ELR (cell line): ENCODE measurements at places on chromosomes 1 and 21.
A peak's percentile ranks its signal among the peaks of the same experiment; 100 is the strongest.

- no peak for DNase-seq
Observed at GRCh38 chr1:34363915-34364314, 187.2 kb downstream of the C1orf94 start.

GRCh38 chr1:88104236-88104635, 579.8 kb upstream of the PKN2 start:
- no peak for DNase-seq

DNA sequence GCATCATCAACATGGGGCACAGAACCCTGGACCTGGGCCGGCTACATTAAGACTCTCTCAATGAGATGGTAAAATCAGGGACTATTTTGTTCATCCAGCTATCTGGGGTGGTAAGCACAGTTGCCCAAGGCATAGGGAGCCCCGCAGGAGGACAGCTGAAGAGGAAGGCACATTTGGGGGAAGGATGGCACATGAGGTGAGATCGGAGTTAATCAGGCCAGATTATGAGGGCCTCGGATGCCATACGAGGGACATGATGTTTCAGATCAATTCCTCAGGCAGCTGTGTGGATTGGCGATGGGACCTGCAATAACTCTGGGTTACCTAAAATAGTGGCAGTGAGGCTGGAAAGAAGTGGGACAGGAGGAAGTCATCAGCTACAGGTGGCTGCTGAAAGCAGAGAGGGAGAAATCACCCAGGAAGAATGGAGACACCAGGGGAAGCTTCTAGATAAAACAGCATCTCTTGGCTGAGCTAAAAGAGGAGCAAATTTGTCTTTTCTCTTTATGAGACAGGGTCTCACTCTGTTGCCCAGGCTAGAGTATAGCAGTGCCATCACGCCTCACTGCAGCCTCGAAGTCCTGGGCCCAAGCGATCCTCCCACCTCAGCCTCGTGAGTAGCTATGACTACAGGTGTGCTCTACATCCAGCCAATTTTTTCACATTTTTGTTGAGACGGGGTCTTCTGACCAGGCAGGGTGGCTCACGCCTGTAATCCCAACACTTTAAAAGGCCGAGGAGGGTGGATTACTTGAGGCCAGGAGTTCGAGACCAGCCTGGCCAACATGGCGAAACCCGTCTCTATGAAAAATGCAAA, 21.1 kb downstream of the TOMM20 start:
- no peak for DNase-seq

GRCh38 chr1:244952940-244953339, 88.6 kb upstream of the HNRNPU start:
- no peak for DNase-seq

DNA sequence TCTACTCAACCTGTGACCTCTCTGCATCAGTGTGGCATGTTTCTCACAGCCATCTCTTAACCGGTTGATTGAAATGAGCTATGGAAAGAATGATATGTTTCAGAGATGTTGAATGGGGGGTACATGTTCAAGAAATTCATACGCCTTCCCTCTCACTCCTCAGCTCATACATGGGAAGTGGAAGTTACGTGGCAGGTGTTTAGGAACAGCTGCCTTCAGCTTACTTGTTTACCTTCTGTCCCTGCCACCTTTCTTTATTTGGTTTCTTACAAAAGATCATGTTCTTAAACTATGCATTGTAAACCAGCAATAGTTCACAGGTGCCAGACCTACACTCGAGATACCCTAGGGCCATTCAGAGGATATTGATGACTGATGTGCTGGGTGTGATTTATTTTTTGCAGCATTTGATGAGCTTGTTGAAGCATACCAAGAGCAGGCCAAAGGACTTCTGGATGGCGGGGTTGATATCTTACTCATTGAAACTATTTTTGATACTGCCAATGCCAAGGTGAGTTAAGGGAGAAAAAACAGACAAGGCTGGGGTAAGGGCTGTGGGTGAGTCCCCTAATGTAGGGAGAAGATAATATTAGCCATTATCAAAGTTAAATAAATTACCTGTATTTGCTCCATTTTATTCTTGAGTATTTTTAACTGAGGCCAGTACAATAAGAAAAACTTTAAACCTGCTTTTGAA, 17.4 kb downstream of the MTR start:
- no peak for DNase-seq

DNA sequence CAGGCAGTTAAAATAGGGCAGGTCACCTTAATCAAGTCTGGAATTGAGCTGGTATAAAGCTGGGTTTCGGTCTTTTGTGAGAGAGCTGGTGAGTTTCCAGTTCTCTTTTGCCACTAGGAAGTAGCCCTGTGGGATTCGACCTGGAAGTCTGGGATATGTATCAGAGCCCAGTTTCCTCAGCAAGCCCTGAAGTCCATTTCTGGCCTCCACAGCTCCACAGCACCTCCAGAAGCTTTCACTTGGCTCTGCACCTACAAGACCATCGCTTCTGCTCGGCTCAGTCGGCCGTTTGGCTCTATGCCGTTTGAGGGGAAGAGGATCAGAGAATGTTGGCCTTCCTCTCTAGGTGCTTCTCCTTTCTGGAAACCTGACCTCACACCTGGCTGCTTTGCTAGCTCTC, 148.0 kb downstream of the GALNT2 start:
- DNase-seq, result peak; percentile 10

GRCh38 chr21:46151261-46151988, 4.0 kb downstream of the FTCD start:
- no peak for DNase-seq

DNA sequence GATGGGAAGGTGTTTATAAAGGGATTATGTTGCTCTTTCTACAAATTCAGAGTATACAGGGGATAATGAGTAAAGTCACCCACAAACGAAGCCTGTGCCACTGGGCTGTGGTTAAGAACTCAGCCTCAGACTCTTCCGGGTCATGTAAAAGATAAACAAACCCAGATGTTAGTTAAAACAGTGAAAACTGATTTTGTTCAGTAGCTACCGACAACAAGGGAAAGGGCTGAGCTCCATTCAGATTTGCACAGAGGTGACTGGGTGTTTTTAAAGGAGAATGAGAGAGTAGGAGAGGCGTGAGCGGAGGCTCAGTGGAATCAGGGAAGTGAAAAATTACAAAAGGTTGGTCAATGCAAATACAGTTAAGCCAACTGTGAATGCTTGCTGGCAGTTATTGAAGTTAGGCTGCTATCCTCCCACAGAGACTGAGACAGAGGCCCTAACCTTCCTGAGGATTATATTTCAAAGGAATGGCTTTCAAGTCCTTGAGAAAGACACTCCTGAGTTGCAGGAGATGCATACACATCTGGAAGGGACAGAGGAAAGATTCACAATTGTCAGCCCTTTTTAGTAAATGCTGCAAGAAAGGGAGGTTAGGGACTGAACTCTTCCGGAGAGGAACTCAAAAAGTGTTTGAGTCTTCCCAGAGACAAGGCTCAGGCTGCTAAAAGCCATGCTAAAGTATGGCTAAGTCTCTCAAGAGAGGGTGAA, 29.9 kb upstream of the SAMD13 start:
- peak; percentile 52 for DNase-seq

- DNase-seq, result no peak
Observed at GRCh38 chr1:245370905-245371581, 216.3 kb downstream of the KIF26B start.

- peak; percentile 82 for DNase-seq
Observed at GRCh38 chr1:29380532-29380931, 144.2 kb downstream of the PTPRU start.

DNA sequence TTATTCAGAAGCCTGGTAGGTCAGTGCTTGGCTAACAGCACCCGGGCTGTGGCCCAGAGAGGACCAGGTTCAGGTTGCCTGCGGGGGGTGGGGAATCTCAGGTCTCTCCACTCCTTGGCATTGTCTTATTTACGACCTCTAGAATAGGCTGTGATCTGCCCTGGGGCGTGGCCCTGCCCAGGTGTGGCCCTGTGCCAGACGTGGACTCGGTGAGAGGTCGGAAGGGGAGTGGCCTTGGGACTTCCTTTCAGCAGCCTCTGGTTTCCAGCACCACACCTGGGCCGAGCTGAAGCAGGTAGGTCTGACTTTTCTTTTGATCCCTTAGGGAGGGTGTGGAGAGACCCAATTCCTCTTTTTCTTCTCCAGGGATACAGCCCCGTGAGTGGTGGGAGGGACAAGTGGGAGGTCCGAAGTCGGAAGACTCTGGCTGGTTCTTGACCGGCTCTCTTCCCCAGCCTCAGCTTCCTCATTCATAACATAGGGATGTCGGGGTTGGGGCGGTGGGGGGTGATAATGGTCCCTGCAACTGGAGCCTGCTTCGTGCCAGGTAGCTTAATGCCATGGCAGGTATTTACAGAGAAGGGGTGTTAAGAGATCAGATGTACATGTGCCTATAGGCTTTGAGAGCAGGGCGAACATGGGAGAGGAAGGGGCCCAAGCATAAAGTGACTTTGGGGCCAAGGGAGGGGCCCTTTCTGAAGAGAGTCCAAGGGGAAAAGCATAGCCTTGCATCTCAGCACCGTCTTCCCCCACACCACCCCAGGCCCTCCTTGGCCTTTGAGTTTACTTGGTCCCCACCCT, 16.5 kb downstream of the ACOT11 start:
- no peak for DNase-seq

DNA sequence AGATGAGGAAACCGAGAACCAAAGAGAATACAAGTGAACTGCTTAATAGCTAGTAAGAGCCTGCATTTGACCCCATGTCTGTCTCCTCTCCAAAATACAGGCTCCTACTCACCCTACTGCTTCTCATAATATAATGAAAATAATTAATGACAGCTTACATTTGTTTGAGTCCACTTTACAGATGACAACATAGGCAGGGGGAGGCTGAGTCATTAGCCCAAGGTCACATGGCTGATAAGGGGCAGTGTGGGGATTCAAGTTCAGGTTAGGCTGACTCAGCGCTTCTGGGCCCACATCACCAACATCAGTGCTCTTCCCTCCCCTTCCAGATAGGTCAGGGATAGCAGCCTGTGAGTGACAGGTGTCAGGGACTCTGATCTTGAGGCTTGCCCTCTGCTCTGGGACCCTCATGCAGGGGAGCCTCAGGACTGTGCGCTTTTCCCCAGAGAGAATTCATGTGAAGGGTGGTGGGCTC, 16.2 kb downstream of the AZIN2 start:
- peak; percentile 53 for DNase-seq

GRCh38 chr1:33363470-33363861, 42.6 kb upstream of the A3GALT2 start:
- DNase-seq, result no peak

DNA sequence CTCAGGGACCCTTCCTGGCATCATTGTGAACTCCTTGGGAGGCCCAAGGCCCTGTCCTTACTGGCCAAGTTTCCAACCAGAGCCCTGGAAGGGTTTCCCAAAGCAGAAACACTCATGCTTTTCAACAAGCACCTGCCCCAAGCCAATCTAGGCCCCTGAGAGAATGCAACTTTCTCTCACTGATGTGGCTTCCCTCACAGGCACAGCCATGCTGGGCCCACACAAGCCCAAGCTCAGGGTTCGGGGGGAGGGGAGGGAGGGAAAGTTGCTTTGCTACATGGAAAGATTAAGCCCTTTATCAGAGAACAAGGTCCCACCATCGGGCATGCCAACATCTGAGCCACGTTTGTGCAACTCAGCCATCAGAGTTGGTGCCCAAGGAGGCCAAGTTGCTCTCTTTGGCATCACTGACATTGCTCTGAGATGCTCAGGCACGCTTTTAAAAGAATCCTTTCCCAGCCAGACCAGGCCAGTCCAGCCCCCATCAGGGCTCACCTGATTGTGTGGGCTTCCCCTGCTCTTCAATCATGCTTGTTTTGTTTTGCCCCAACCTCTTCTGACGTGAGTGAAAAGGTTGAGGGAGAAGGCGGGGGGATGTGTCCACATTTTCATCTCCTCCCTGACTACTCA, 43.5 kb downstream of the RIMS3 start:
- DNase-seq, result no peak

GRCh38 chr1:23862640-23863039, 5.5 kb downstream of the FUCA1 start:
- no peak for DNase-seq

DNA sequence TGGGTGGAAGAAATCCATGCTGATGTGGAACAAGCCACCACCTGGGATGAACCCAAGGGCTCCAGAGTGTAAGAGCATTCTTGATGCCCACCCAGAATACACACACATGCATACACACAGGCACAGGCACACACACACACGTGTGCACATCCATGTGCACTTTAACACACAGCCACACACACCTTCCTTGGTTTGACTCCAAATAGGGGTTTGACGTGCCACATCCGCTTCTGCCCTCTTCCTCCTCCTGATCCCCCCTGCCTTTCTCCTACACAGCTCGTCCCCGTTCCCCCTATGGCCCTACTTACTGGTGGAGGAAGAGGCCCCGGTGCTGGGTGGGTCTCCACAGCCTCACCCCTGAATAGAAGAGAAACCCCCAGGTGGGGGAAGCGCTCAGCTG, 16.0 kb downstream of the SPATA21 start:
- no peak for DNase-seq

GRCh38 chr1:184260382-184260781, 126.4 kb upstream of the C1orf21 start:
- peak; percentile 86 for DNase-seq

DNA sequence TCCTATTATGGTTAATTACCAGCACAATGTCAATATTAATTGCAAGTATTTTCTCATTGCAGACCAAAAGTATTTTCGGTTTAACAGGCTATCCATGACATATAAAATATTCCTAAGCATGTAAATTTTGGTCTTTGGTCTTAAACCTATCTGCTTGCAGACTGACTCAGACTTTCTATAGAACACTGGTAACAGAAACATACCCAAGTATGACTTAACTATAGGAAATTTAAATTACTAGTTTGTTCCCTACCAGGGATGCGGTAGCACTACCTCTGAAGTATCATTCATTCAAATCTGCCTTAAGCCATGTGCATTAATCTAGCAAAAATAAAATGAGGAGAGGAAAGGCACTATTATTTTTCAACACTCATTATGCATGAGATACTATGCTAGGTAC, 2.9 kb downstream of the TAF1A start:
- DNase-seq, result no peak

DNA sequence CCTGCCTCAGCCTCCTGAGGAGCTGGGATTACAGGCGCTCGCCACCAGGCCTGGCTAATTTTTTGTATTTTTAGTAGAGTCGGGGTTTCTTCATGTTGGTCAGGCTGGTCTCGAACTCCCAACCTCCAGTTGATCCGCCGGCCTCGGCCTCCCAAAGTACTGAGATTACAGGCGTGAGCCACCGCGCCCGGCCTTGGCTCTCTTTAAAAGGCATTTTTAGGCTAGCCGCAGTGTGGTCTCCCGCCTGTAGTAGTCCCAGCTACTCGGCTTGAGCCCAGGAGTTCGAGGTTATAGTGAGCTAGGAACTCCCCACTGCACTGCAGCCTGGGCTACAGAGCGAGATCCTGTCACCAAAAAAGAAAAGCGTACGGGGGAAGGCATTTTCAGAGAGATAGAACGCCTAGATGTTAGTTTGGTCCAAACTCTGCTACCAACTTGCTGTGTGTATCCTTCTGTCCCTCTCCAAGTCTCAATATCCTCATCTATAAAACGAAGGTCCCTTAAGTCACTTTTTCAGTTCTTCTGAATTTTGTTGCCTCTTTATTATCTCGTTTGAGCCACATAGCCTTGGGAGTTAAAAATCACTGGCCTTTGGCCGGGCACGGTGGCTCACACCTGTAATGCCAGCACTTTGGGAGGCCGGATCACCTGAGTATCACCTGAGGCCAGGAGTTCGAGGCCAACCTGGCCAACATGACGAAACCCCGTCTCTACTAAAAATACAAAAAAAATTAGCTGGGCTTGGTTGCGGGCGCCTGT, 734 bp downstream of the MED18 start:
- DNase-seq, result peak; percentile 56
